MV-4-11 (cell line): ENCODE measurements at places on chromosomes 3 and 15.

GRCh38 chr3:60301142-60301541 is 950.1 kb downstream of the FHIT start:
- no peak for DNase-seq

GRCh38 chr3:109175411-109175810 is 38.9 kb downstream of the C3orf85 start:
- no peak for DNase-seq

- DNase-seq, result peak; percentile 90
These were observed 63.9 kb downstream of the CHAC1 start for GRCh38 chr15:41017066-41017735.

GRCh38 chr15:92879949-92880725 is 20.0 kb upstream of the CHD2 start:
- no peak for DNase-seq

- DNase-seq, result no peak
These were observed 60.4 kb upstream of the CD96 start for GRCh38 chr3:111481551-111481950.

- DNase-seq, result no peak
These were observed 19.0 kb upstream of the TM4SF1 start for GRCh38 chr3:149396476-149396875.

- DNase-seq, result no peak
These were observed 39.3 kb downstream of the BDH1 start for GRCh38 chr3:197516517-197516889.

DNA sequence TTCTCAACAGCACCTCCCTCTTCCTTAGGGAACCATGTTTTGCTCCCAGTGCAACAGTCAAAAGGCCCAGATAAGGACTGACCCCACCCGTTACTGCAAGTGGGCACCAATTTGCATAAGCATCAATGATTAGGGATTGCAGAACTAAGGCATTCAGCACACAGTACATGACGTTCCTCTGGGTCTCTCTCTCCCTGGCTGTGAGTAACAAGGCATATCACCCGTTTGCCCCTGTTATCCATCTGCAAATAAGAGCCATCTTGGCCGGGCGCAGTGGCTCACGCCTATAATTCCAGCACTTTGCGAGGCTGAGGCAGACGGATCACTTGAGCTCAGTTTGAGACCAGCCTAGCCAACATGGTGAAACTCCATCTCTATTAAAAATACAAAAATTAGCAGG is 18.8 kb downstream of the MAGI1 start:
- DNase-seq, result no peak

DNA sequence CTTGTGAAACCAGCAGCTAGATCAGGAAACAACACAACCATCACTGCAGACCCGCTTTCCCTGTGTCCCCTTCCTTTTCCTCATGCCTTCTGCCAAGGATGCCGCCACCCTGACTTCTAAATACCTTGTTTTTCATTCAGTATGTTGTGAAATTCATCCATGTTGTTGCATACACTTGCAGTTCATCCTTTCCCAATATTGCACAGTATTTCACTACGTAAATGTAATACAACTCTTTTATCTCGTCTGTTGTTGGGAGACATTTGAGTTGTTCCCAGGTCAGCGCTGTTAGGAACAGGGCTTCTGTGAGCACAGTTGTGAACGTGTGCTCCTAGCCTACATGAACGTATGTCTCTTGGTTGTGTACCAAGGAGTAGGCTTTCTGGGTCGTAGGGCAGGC is 24.2 kb downstream of the TLNRD1 start:
- no peak for DNase-seq

- DNase-seq, result no peak
These were observed 27.9 kb downstream of the PDIA5 start for GRCh38 chr3:123094516-123095313.

GRCh38 chr3:45010811-45011333 is 15.2 kb upstream of the CLEC3B start:
- no peak for DNase-seq

DNA sequence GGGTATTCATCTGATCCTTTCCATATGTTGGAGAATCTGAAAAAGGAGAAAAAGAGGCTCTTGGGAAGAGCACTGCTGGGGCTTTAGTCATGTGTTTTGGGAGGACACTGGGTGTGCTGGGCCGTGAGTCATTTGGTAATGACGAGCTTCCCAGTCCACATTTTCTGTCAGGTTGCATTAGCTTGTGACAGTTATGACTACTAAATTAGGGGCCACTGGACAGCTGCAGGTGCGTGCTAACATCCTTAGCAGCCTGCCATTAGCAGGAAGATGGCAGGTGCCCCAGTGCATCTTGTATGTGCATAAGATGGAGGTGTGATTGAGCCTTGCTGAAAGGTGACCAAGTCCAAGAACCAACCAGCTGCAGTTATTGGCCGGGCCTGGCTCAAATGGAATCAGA is 242.4 kb downstream of the RYR3 start:
- DNase-seq, result no peak

DNA sequence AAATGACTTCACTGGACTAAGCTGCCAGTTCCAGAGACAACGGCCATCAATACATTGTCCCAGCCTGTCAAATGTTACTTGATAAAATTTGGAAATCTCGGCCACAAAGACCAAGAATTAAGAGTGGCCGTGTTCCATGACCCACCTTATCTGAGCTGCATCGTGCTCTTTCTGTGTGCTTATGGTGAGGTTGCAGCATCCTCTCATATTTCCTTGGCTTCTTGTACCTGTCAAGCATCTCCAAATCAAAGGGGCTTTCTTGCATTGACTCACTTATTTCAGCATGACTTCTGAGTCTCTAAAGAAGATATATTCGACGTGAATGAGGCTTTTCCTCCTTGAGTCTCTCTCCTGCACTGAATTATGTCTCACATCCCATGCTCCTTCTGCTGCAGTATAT is 421.7 kb downstream of the MCTP2 start:
- DNase-seq, result no peak

GRCh38 chr3:195873971-195874370 is 34.4 kb downstream of the TNK2 start:
- no peak for DNase-seq

- DNase-seq, result no peak
These were observed 26.5 kb downstream of the IQSEC1 start for GRCh38 chr3:13046569-13047274.

DNA sequence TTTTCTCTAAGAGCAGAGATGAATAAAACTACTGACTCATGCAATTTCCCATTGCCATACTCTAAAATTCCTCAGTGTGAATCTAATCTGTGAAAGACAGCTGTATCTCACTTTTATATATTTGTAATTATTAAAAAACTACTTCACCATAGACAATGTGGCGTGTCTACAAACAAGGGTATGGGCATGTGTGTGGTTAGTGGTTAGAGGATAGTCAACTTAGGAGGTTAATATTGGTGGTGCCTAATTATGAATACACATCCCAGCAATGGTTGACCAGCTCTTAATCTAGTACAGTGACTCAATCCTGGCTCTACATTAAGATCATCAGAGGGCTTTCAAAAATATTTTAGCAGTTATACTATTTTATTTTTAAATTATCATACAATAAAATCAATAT is 94.5 kb downstream of the GOLIM4 start:
- DNase-seq, result no peak

GRCh38 chr3:144036498-144036897 is 64.9 kb downstream of the DIPK2A start:
- DNase-seq, result no peak

GRCh38 chr3:189001559-189001958 is 170.2 kb upstream of the TPRG1 start:
- DNase-seq, result peak; percentile 9

GRCh38 chr15:87498560-87498959 is 758.0 kb downstream of the NTRK3 start:
- DNase-seq, result no peak

DNA sequence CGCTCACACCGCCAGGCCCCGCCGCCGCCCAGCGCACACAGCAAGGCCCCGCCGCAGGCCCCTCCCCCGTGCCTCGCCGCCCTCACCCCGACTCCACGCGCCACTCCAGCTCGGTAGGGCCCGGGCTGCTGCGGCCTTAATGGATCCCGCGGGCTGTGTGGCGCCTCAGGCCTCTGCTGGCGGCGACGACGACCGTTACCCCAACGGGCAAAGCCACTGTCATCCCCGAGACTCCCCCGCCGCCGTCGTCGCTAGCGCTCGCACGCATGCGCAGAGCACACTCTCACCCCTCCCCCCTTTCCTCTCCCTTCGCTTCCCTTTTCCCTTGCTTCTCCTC is at the start of gene MSL2:
MSL2 (minus strand) TSS at position 272 of the 337 bp plus-strand sequence. CDS start 1,222 bp downstream, outside the sequence.
- DNase-seq, result no peak

GRCh38 chr15:93826790-93827189 is 404.6 kb upstream of the MCTP2 start:
- no peak for DNase-seq

DNA sequence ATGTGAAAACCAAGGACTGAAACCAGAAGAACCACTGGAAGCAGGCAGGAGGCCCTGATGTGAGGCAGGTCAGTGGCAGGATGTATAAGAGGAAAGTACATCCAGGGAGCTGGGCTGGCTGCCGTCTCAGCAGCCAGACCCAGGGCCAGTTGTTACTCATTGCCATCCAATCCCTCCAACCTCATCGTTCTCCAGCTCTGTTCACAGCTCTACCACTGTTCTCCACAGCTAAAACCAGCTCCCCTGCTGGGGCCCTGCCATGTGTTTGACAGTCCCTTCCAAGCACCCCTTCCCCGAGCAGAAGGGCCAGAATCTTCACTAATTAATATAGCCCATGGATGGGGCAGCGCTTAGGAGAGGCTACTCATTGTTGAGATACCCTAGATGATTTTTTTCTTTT is 206.6 kb downstream of the MECOM start:
- no peak for DNase-seq

- no peak for DNase-seq
These were observed 205.6 kb downstream of the VGLL3 start for GRCh38 chr3:86785386-86785785.

GRCh38 chr15:40257656-40258450 is 19.0 kb downstream of the PAK6 start:
- no peak for DNase-seq

GRCh38 chr15:60551781-60552161 is 72.8 kb upstream of the ICE2 start:
- no peak for DNase-seq
